ENCODE measurements at places on chromosomes 2 and 18. TPM values are rescaled to one million over a fixed set of nuclear protein-coding genes. Genes with fewer than 3 reads are reported as not detected.

TUBA4B gene
- not detected for total RNA-seq

ATP8B1 gene
- total RNA-seq: 0.15 TPM

SPHKAP gene
- not detected for total RNA-seq

MYOM1 gene
- 0.25 TPM for total RNA-seq

ST6GAL2 gene
- not detected for total RNA-seq

CCDC150 gene
- 4.2 TPM for total RNA-seq

GALNT14 gene
- total RNA-seq: 0.33 TPM

DNA sequence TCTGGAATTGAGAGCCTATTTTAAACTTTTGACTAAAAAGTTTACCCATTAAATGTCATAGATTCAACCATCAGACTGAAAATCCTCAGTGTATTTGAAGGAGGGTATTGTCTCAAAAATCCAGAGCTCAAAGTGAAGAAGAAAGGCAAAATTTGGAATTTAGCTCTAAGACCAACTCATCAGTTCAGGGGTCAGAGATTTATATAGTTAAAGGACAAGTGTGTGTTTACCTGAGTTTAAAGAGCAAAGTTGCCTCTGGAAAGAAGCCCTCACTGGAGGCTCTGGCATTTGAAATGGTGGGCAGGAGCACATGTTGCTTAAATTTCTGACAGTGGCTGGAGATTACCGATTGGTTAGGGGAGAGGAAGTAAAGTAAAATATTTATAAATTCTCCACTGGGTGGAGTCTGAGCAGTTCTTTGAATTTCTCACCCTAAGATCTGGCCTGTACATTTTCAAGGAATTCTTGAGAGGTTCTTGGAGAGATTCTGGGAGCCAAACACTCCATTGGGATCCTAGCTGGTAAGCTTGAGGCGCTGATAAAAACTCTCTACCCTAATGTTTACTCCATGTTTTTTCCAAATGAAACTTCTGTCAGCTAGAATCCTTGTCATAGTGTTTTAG lies at the start of gene KYNU:
TSS of gene KYNU (plus strand) at position 449 of the 623 bp plus-strand sequence. CDS start 7,704 bp downstream, outside the sequence.
- DNase-seq: no peak

DNA sequence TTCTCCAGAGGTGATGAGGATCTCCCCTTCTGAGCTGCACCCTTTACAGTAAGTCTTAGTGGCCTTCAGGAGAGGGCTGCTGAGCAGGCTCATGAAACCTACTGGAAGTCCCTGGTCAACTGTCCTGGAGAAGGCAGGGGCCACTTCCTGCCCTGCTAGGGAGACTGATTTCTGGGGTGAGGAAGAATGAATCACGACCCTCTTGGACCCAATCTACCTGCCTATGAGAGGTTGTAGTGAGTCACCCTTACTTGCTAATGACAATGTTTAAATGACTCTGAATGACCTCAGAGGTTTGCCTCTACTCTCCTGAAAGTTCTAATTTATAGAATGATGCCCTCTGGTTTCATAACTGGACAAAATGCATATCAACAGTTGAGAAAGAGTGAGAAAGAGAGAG lies 79.4 kb upstream of the FAM136A start:
- DNase-seq: no peak

- no peak for DNase-seq
Measured at GRCh38 chr18:59079264-59079663, 60.4 kb upstream of the SEC11C start.

- no peak for DNase-seq
Measured at GRCh38 chr2:113200736-113201490, 27.1 kb downstream of the PSD4 start.

DNA sequence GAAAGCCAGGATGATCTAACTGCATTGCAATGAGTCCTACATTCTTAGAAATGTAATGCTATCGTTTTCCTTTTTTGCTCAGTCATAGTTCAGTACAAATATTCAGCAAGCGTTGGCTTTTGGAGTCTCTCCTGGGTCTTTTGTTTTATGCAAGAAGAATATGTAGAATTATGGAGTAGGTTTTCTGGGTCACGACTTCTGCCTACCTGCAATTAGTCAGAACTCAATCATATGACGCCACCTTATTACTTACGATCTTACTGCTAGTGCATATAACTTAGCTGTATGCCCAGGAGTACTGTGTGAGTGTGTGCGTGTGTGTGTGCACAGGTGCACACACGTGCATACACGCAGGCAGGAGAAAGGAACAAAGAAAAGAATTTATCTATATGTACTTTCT lies 640.2 kb downstream of the STK39 start:
- DNase-seq: no peak

DNA sequence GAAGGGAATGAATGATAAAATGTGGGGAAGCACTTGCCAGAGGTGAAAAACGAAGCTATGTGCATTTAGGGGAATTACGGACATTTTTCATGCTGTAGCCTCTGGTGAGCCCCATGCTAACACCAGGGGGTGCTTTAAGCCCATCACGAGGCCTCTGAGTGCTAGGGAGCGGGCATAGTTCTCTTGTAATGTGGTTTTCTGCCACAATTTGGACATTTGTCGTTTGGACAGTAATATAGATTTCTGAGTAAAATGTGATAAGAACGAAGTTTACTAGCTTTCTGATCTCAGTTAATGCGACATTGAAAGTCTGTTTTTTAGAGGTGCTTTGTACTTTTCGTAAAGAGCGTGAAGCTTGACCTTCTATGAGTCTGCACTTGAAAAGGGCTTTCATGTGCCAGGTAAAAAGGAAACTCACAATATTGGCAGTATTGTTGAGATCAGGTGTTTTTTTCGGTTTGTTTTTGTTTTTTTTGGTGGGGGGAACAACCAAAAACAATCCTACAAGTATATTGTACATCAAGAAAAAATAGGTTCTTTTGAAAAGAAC lies 50.6 kb downstream of the TRAF3IP1 start:
- peak; percentile 50 for DNase-seq

DNA sequence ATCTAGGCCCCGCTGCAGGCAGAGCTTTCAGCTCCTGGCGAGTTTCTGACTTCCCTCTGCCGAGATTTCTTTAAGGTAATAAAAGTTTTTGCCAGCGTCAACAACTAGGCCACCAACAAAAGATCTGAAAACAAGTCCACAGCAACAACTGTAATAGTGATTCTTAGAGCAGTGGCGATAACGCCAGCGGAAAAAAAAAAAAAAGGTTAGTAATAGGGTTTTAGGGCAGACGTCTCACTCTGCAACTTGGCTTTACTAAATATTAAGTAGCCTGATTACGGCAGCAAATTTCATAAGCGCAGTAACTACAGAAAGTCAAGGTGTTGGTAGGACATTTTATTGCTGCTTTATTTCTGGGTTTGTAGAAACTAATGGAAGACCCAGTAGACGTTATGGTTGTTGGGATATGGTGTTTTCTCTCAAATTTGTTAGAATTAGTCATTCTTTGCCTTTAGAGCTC lies 481 bp downstream of the SLC30A6 start:
- no peak for DNase-seq

DNA sequence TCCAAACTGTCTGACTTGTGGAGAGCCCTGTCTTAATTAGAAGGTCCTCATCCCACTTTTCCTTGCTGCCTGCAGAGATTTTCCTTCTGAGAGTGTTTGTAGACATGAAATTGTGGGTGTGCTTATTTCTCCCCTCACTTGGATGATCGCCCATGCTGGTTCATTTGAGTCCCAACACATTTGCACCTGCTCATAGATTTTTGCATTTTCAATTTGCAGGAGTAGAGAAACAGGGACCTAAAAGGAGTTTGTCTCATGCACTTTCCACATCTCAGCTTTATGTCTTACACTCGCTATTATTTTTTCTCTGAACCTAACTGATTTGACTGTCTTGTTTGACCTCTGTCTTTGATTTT lies 33.2 kb upstream of the FHL2 start:
- DNase-seq: no peak

- no peak for DNase-seq
Measured at GRCh38 chr2:74079522-74080341, 68.0 kb downstream of the BOLA3 start.

DNA sequence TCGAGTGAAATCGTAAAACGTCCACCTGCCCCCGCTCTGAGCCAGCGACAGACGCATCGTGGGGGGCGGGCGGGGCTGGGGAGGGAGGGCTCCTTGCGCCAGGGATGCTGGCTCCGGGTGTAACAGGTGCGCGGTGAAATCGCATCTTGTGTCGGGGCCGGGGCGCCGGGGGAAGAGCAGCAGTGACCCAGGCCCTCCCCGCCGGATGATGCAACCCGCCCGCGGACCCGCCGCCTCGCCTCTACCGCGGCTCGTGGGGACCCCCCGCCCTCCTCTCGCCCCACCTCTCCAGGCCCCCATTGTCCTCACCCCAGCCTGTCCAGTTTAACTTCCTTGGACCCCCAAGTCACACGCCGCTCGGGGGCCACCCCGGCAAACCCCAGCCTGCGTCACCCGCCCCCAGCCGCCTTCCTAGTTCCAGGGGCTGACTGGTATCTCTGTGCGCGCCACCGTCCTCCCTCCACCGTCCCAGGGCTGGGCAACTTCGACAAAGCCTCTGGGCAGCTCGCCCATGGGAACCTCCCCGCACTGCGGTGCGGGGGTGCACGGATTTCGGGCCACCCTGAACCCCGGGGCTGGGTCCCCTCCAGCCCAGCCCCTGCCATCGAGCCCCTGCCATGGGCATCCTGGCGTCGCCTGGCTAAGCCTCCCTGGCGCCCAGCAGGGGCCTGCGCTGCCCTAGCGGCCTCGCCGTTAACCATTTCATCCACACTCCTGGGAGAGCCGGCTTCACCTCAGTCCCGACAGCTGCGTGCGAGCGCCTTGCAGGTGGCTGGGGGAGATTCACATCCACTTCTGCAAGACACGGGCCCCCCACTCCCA lies 799 bp upstream of the KIF1A start:
- no peak for DNase-seq

DNA sequence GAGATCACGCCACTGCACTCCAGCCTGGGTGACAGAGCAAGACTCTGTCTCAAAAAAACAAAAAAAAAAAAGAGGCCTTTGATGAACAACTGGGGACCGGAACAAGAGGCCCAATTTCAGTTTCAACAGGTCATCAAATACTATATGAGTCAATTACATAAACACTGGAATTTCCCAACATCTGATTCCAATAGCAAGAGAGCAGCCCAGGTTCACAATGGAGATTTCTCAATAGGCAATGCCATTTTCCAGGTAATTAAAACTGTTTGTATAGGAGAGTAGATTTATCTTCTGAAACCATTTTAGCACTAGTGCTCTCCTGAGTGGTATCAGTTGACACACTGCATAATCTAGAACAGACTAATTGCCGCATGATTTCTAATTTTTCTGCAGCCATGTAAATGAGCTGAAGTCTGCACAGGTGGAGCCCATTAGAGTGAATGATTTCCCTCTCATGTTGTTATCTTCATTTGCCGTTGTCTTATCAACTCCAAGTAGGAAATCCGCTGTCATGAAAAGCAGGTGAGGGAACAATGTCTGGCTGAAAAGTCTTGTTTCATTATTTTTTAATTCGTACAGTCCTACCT lies 264.1 kb upstream of the MEIS1 start:
- no peak for DNase-seq

- no peak for DNase-seq
Measured at GRCh38 chr2:67616749-67617148, 219.6 kb downstream of the ETAA1 start.

DNA sequence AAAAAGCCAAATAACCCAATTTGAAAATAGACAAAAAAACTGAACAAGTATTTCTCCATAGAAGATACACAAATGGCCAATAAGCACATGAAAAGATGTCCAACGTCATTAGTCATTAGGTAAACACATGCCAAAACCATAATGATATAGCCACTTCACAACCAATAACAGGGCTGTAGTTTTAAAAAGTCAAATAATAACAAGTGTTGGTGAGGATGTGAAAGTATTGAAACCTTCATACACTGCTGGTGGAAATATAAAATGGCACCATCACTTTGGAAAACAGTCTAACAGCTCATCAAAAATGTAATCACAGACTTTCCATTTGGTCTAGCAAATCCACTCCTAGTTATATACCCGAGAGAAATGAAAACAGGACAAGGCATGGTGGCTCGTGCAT lies 144.2 kb upstream of the CYP1B1 start:
- no peak for DNase-seq

DNA sequence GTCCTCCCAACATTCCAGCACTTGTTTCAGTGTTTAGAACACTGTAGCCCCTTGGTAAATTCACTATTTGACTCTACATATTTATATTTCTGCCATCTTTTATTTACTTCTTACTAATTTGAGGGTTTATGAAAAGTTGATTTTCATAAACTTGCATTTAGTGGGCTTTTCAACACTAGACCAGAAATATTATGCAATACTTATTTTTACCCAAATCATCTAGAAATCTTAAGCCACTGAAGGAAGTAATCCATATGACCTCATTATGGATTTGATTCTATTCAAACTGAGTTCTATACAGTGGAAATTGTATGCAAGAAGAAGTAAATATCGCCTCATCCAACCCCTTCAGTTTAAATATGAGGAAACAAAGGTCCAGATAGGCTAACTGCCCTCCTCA lies 92.6 kb upstream of the VRK2 start:
- DNase-seq: no peak
